ENCODE measurements at places on chromosomes 4 and X.
A peak's percentile ranks its signal among the peaks of the same experiment; 100 is the strongest.

DNA sequence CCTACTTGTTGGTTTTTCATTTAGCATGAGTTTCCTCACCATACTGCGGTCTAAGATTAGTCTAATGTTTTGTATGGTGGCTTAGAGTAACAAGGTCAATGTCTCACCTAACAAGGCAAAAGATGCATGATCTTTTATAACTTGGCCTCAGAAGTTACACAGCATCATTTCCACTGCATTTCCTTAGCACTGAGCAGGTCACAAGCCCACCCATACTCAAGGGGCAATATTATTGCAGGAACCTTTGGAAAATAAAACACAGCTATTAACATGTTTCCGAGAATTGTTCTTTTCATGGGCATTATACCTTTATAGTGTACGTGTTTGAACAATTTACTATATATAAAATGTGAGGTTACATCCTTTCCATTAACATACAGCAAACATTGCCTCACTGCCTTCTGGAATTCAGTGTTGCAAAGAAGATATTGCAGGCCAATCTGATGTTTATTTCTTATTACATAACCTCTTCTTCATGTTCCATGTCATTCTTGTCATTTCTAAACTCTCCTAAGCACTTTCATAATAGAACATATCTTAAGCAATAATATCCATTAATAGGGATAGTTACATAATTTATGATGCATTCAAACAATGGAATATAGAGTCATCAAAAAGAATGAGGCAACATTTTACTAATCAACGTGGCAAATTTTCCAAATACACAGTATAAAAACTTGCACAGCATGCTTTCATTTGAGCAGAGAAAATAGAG is 153.8 kb downstream of the AREG start:
- DNase-seq: no peak

- no peak for DNase-seq
These were observed 51.5 kb upstream of the IL13RA2 start for GRCh38 chrX:115068896-115069295.

DNA sequence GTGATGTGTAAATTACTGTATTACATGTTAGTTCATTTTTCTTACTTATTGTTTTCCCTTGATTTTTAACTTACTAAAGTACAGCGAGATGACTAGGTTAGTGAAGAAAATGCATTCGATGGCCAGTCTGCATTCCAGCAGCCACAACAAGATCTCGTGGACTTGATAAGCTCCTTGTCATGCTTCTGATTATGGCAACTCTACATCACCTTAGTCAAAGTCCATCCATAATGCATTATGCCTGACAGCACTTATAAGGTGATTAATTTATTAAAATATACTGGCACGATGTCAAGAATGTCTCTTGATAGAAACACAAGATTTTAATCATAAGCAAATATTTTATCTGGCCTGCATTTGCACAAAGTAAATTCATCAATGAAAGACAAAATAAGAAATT is 109.9 kb upstream of the NAP1L5 start:
- no peak for DNase-seq

- DNase-seq: no peak
These were observed 8.5 kb upstream of the ERCC6L start for GRCh38 chrX:72247206-72247942.

GRCh38 chr4:176762661-176763308 is 29.9 kb downstream of the VEGFC start:
- no peak for DNase-seq

GRCh38 chrX:154738011-154738738 is 12.7 kb downstream of the GAB3 start:
- DNase-seq: peak; percentile 64

GRCh38 chrX:153874366-153875125 is 11.4 kb downstream of the L1CAM start:
- DNase-seq: no peak

GRCh38 chr4:8613421-8614364 is 21.1 kb downstream of the CPZ start:
- DNase-seq: peak; percentile 29

DNA sequence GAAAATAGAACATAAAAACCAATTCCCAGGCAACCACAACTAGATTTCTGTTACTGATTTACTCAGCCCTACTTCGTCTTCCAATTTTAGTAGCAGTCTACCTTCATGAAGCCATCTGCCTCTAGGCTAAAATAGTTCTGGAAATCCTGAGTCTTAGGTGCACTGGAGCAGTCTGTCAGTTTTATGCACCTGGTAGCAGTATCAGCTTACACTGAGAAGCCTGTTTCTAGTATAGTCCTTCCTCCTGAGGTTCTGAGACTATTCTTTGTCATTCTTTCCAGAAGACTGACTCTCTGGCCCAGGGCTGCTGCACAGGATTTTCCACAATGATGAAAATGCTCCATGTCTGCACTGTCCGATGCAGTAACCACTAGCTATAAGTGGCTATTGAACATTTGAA is 16.9 kb upstream of the HPRT1 start:
- DNase-seq: no peak

DNA sequence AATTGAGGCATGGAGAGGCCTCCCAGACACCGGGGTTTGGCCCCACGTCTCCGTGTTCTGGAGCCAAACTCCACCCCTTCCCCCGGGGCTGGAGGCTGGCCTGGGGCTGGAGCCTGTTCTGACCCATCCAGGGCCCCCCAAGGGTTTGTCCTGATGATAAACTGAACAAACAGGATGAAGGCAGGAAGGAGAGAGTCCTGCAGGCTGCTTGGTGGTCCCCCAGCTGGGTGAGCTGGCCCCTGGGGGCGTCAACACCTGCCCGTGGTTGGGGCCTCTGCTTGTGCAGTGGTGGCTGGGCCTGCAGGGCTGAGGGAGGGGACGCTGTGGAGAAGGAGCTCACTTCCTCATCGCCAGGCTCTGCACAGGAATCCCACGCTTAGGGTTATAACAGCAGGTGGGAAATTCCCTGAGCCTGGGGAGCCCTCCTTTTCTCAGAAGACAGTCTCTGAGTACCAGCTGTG is 2.3 kb downstream of the SH3TC1 start:
- no peak for DNase-seq

GRCh38 chr4:86961605-86962295 is 26.9 kb downstream of the AFF1 start:
- no peak for DNase-seq

- DNase-seq: peak; percentile 80
These were observed at the start of gene P2RY8 for GRCh38 chrX:1537031-1537715. Gene P2RY8, minus strand, starts transcription at chrX:1537185. Its CDS starts 70,627 bp downstream, at chrX:1466558.

- no peak for DNase-seq
These were observed 1884.7 kb upstream of the PCDH7 start for GRCh38 chr4:28835501-28835900.

- DNase-seq: no peak
These were observed 96.1 kb downstream of the REELD1 start for GRCh38 chr4:146310319-146311021.
